Calu3 (cell line): ENCODE measurements at places on chromosomes 16 and 17. TPM values are rescaled to one million over a fixed set of nuclear protein-coding genes. Genes with fewer than 3 reads are reported as not detected.

Gene COX6A2
- not detected in 2 replicates for total RNA-seq

Gene TMEM220
- total RNA-seq, result not detected in 2 replicates

DNA sequence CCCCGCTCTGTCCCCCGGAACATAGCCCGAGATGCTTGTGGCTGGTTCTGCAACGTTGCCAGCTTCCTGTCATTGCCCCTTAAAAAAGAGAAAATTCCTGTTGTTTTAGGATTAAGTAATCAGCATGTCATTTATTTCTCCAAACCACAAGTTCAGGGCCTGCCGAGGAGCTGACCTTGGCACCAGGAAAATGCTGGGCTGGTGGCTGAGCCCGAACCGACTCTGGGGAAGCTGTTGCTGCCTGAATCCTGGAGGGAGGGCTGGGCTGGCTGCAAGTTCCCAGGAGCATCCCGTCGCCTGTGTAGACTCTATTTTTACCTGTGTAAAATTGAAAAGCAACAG is 130.9 kb upstream of the FOXF1 start:
- H3K4me1 ChIP-seq, result no peaks in the 10 kb centered on the region
- no peak for DNase-seq
- no peak overlapping the region for H3K27ac ChIP-seq
- H3K36me3 ChIP-seq, result no peaks in the 10 kb centered on the region
- H3K27me3 ChIP-seq, result peaks cover 94% of the 10 kb centered on the region

Gene KRTAP17-1
- not detected in 2 replicates for total RNA-seq

Gene NTN3
- not detected in 2 replicates for total RNA-seq
